ENCODE measurements at places on chromosomes 3 and 15.

GRCh38 chr15:84648539-84648938 lies 5.5 kb downstream of the WDR73 start:
- no peak overlapping the region for H3K4me3 ChIP-seq
- no peak for DNase-seq
- no peaks in the 10 kb centered on the region for H3K27me3 ChIP-seq

GRCh38 chr15:31082771-31083369 lies 18.7 kb downstream of the TRPM1 start:
- no peak overlapping the region for H3K27ac ChIP-seq
- no peak overlapping the region for H3K4me3 ChIP-seq
- peaks cover 12% of the 10 kb centered on the region for H3K4me1 ChIP-seq

- no peak overlapping the region for H3K27ac ChIP-seq
- peaks cover 2% of the 10 kb centered on the region for H3K36me3 ChIP-seq
- no peak for DNase-seq
- peaks cover 9% of the 10 kb centered on the region for H3K4me1 ChIP-seq
These were observed 66.8 kb upstream of the UBE2E1 start for GRCh38 chr3:23738944-23739343.

DNA sequence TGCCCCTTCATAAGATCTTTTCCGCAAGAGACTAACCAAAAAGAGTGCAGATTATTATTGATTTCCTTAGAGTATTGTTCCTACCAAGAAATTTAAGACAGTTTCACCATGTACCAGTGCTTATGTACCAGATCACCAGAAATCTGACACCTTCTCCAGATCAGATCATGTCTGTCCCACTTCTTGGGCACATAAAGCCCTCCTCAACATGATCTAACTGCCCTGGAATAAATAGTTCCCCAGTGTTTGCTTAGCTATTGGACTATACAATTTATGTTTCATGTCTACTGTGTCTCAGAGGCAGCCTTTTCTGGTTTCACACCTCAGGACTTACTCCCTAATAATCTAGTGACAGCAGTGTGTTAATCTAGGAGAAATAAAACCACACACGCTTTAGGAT lies 46.8 kb downstream of the NME9 start:
- no peak overlapping the region for H3K4me3 ChIP-seq
- no peak for DNase-seq
- H3K36me3 ChIP-seq, result peaks cover 6% of the 10 kb centered on the region
- no peaks in the 10 kb centered on the region for H3K27me3 ChIP-seq
- peak overlapping the region; percentile 10 for H3K27ac ChIP-seq
- peaks cover 6% of the 10 kb centered on the region for H3K4me1 ChIP-seq

DNA sequence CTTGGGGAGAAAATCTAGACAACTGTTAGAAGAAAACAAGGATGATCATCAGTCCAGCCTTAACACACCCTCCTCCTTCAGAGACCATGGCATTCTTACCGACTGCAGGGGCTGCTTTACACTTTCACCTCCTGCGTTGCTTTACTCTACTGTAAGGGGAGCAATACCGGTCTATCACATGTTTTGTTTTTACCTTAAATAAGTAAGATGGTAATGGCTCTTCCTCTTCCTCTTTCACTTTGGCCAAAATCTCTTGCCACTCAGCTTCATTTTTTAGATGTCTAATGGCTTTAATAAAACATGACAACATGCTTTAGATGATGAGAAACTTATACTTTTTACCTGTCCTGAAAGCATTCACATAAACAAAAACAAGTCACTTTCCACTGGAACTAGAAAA lies 33.4 kb upstream of the STIMATE start:
- peaks cover 12% of the 10 kb centered on the region for H3K36me3 ChIP-seq
- H3K27ac ChIP-seq, result no peak overlapping the region
- H3K4me3 ChIP-seq, result no peak overlapping the region
- no peaks in the 10 kb centered on the region for H3K27me3 ChIP-seq
- DNase-seq, result no peak

DNA sequence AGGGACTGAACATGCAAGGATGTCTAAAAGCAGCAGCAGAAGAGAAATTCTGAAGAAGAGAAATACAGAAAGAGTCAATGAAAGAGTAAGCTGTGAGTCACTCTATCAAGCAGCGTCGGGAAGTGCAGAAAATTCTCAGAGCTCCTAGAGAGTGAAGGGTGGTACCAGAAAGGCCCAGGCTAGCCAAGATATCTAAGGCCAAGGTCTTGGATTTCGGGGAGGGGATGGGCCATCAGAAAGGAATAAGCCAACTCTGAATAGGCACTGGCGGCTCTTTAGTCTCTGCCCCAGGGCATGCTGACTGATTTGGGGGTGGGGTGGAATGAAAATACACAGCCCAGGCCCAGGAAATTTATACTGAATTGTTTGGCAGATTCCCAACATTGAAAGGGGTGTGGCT lies 70.8 kb downstream of the GPR156 start:
- H3K27ac ChIP-seq, result no peak overlapping the region
- H3K36me3 ChIP-seq, result no peaks in the 10 kb centered on the region
- H3K4me3 ChIP-seq, result no peak overlapping the region

GRCh38 chr15:89845305-89845893 lies 30.7 kb upstream of the ANPEP start:
- no peaks in the 10 kb centered on the region for H3K27me3 ChIP-seq
- no peak overlapping the region for H3K4me3 ChIP-seq
- DNase-seq, result no peak

GRCh38 chr3:184129012-184129411 lies 6.1 kb upstream of the EIF2B5 start:
- no peak overlapping the region for H3K27ac ChIP-seq
- peaks cover 4% of the 10 kb centered on the region for H3K4me1 ChIP-seq
- H3K27me3 ChIP-seq, result no peaks in the 10 kb centered on the region
- H3K4me3 ChIP-seq, result no peak overlapping the region

DNA sequence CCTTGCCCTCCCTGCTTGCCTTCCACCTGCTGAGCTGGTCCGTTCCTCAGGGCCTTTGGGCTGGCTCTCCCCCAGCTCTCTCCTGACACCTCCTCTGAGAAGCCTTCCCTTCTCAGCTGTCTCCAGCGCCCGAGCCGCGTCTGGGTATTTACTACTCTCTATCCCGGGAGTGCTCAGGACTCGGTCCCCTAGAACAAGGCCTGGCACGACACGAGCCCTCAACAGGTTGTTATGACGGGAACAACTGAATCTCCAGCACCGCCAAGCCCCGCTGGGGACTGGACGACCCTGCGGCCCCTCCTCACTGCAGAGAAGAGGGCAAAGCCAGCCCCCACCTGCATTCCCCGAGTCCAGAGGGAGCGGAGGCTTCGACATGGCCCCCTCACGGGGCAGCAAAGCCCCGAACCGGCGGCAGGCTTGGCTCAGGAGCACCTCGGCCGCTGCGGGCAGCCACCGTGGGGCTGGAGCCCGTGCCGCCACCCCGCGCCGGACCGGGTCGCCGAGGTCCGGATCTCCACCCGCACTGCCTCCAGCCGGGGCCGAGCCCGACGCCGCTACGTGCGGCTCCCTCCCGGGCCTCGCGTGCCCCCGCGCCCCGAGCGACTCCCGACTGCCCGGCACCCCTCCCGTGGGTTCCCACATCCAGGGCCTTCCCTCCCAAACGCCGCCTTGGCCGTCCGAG lies 792 bp downstream of the TPRA1 start:
- no peaks in the 10 kb centered on the region for H3K27me3 ChIP-seq
- no peak for DNase-seq
- H3K27ac ChIP-seq, result no peak overlapping the region
- H3K36me3 ChIP-seq, result peaks cover 7% of the 10 kb centered on the region

DNA sequence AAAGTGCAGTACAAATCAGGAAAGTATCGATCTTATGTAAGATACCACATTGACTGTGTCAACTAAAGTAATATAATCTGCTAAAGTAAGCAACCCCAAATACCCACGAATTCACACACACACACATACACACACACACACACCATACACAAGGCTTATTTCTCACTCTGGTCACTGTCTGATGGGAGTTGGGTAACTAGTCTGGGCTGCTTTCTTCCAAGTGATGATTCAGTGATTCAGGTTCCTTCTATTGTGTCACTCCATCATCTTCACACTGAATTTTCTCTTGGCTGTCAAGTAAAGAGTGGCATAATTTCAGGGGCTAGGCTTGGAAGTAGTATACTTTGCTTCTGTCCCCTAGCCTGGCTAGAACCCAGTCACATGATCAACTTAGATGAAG lies 104.8 kb upstream of the CCDC54 start:
- H3K27me3 ChIP-seq, result peaks cover 41% of the 10 kb centered on the region
- H3K4me3 ChIP-seq, result no peak overlapping the region
- H3K36me3 ChIP-seq, result no peaks in the 10 kb centered on the region
- H3K4me1 ChIP-seq, result no peaks in the 10 kb centered on the region

DNA sequence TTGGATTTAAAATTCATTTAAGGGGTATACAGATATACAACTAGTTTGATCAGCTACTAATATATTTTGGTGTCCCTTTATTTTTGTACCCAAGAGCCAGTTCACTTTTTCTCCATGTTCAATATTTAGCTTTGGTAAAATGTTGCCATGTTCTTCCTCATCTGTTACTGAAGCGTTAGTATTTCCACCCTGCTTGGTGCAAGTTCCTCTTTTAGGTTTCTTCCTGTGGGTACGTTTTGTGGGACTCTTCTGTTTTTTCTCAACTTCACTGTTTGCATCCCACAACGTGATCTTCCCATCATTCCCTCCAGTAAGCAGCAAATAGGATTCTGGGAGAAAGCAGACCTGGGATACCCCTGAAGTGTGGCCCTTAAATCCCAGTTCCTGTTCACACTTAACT lies 14.1 kb downstream of the WDR53 start:
- H3K27me3 ChIP-seq, result no peaks in the 10 kb centered on the region
- H3K36me3 ChIP-seq, result peaks cover 12% of the 10 kb centered on the region
- no peak overlapping the region for H3K27ac ChIP-seq
- DNase-seq, result no peak

- no peak for DNase-seq
- H3K36me3 ChIP-seq, result no peaks in the 10 kb centered on the region
- no peak overlapping the region for H3K4me3 ChIP-seq
These were observed 59.8 kb downstream of the EXOG start for GRCh38 chr3:38555926-38556325.

- H3K27ac ChIP-seq, result no peak overlapping the region
- no peak overlapping the region for H3K4me3 ChIP-seq
- no peaks in the 10 kb centered on the region for H3K4me1 ChIP-seq
- H3K36me3 ChIP-seq, result no peaks in the 10 kb centered on the region
- H3K27me3 ChIP-seq, result peaks cover 29% of the 10 kb centered on the region
These were observed 252.4 kb upstream of the HES1 start for GRCh38 chr3:193883551-193883950.

DNA sequence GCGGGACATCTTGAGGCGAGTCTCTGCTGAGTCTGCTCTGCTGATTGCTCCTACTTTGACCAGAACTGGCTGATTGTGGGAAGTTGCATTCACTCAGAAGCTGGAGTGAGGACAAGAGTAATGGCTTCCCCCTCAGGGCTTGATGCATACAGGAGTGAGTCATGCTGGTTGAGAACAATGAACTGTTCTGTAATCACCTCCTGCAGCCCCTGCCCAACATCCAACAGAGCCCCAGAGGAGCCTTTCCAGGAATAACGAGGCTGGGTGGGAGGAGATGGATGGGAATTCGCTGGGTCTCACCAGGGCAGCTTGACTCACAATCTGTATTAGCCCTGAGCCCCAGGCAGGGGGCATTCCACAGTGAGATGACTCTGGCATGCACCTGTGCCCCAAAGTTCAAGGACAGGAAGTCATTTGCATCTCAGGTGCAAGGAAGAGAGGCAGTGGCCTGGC lies 85.0 kb downstream of the RAB11A start:
- H3K27me3 ChIP-seq, result peaks cover 28% of the 10 kb centered on the region
- DNase-seq, result no peak
- no peak overlapping the region for H3K27ac ChIP-seq
- H3K4me1 ChIP-seq, result no peaks in the 10 kb centered on the region
- no peaks in the 10 kb centered on the region for H3K36me3 ChIP-seq
- H3K4me3 ChIP-seq, result no peak overlapping the region

- no peak overlapping the region for H3K4me3 ChIP-seq
- no peak for DNase-seq
- H3K4me1 ChIP-seq, result no peaks in the 10 kb centered on the region
These were observed 7.5 kb upstream of the IGSF11 start for GRCh38 chr3:119042162-119042561.

- H3K27ac ChIP-seq, result no peak overlapping the region
- DNase-seq, result no peak
- H3K4me1 ChIP-seq, result no peaks in the 10 kb centered on the region
- no peak overlapping the region for H3K4me3 ChIP-seq
- no peaks in the 10 kb centered on the region for H3K27me3 ChIP-seq
These were observed 22.1 kb upstream of the WDR49 start for GRCh38 chr3:167675848-167676247.

- H3K4me3 ChIP-seq, result no peak overlapping the region
- no peak for DNase-seq
- no peaks in the 10 kb centered on the region for H3K36me3 ChIP-seq
- H3K4me1 ChIP-seq, result no peaks in the 10 kb centered on the region
- no peak overlapping the region for H3K27ac ChIP-seq
These were observed 403.9 kb upstream of the LMCD1 start for GRCh38 chr3:8097690-8098089.

DNA sequence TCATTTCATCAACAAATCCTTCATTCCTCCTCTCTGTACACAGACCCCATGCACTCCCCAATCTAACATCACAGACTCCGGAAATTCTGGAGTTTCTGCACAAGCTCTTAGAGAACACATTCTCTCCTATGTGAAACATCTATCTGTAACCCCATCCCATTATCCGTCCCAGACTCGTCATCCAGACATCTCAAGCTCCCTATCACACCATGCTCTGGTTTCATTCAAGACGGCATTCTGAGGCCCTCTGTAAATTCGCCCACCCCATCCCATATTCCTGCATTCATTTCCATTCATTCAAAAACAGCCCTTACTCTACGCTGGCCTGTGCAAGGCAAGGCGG lies 575 bp downstream of the LEO1 start:
- no peak for DNase-seq
- H3K4me3 ChIP-seq, result peak overlapping the region; percentile 98
- H3K36me3 ChIP-seq, result peaks cover 23% of the 10 kb centered on the region
- peak overlapping the region; percentile 98 for H3K27ac ChIP-seq
- peaks cover 25% of the 10 kb centered on the region for H3K4me1 ChIP-seq
- no peaks in the 10 kb centered on the region for H3K27me3 ChIP-seq

GRCh38 chr3:119550192-119550910 lies 9.1 kb downstream of the CD80 start:
- H3K27ac ChIP-seq, result no peak overlapping the region
- H3K27me3 ChIP-seq, result no peaks in the 10 kb centered on the region
- H3K36me3 ChIP-seq, result no peaks in the 10 kb centered on the region
- H3K4me3 ChIP-seq, result no peak overlapping the region
- no peaks in the 10 kb centered on the region for H3K4me1 ChIP-seq

- H3K27me3 ChIP-seq, result peaks cover 4% of the 10 kb centered on the region
- H3K36me3 ChIP-seq, result no peaks in the 10 kb centered on the region
- H3K27ac ChIP-seq, result no peak overlapping the region
- no peak for DNase-seq
- H3K4me1 ChIP-seq, result peaks cover 14% of the 10 kb centered on the region
These were observed 38.6 kb downstream of the CCDC80 start for GRCh38 chr3:112602217-112602838.
